Natural killer cell (primary cell): ENCODE measurements at places on chromosomes 2 and 18. TPM values are rescaled to one million over a fixed set of nuclear protein-coding genes. Genes with fewer than 3 reads are reported as not detected.

GRCh38 chr18:63831080-63831788 is 56.0 kb downstream of the SERPINB7 start:
- no peak for DNase-seq
- H3K36me3 ChIP-seq, result no peaks in the 10 kb centered on the region
- H3K4me3 ChIP-seq, result no peak overlapping the region

DNA sequence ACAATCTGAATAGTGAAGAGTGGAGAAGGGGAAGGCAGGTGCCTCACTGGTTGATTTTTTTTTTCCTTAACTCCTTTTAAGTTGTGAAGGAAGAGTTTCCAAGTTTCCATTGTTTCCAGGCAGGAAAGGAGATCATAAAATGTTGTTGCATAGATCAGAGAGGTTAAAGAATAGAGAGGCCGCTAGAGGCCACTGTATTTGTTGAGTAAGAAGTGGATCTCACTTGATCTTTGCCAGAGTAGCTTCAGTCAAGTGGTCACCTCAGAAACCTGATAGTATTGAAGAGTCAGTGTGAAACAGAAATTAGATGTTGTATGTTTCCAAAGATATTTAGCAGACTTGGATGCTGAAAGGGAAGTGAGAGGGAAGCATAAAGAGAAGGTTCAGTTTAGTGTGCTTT is 17.6 kb downstream of the CTNNA2 start:
- no peaks in the 10 kb centered on the region for H3K4me1 ChIP-seq
- no peak for DNase-seq
- H3K36me3 ChIP-seq, result no peaks in the 10 kb centered on the region
- H3K27ac ChIP-seq, result no peak overlapping the region

- no peak overlapping the region for H3K27ac ChIP-seq
- no peak for DNase-seq
- H3K36me3 ChIP-seq, result no peaks in the 10 kb centered on the region
- H3K27me3 ChIP-seq, result no peaks in the 10 kb centered on the region
- no peak overlapping the region for H3K4me3 ChIP-seq
These were observed 58.9 kb upstream of the SMAD7 start for GRCh38 chr18:49009661-49010060.

REG1B gene
- total RNA-seq, result not detected

DNA sequence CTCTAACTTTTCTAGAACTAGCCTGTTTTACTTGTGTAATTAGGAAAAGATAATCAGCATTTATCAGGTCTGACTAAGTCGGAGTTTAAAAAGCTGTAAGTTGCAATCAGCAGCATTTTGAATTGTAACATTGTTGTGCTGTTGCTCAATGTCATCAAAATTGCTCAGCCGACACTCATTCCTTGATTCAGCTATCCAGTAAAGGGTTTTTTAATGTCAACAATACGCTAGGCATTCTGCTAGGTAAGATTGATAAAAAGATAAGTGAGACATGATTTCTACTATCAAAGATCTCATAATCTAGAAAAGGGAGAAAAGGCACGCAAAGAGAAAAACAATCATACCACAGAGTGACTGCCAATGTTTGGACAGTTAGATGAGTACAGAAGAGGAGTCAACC is 327.1 kb upstream of the CDH2 start:
- H3K36me3 ChIP-seq, result no peaks in the 10 kb centered on the region
- no peak overlapping the region for H3K27ac ChIP-seq
- H3K4me3 ChIP-seq, result no peak overlapping the region
- DNase-seq, result no peak

DNA sequence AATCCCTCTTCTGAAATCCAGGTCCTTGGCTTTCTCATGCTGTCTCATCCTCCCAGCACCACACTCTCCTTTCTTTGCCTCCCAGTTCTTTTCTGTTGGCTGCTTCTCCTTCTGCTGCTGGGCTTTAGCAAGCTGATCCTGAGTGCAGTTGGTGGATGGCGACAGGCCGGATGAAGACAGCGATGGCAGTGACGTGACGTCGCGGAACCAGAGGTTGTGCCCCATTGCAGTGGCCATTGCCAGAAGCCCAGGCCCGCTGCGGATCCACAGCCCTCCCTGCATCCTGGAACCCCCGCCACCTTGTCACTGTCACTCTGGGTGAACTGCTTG is 75.2 kb downstream of the EIPR1 start:
- no peak overlapping the region for H3K27ac ChIP-seq
- H3K36me3 ChIP-seq, result no peaks in the 10 kb centered on the region
- no peak for DNase-seq
- no peak overlapping the region for H3K4me3 ChIP-seq
- peaks cover 12% of the 10 kb centered on the region for H3K4me1 ChIP-seq
- no peaks in the 10 kb centered on the region for H3K27me3 ChIP-seq

GRCh38 chr2:195648787-195649186 is 8.2 kb upstream of the SLC39A10 start:
- peaks cover 29% of the 10 kb centered on the region for H3K4me1 ChIP-seq
- no peaks in the 10 kb centered on the region for H3K36me3 ChIP-seq
- H3K27ac ChIP-seq, result peak overlapping the region; percentile 83
- DNase-seq, result no peak
- no peak overlapping the region for H3K4me3 ChIP-seq

DNA sequence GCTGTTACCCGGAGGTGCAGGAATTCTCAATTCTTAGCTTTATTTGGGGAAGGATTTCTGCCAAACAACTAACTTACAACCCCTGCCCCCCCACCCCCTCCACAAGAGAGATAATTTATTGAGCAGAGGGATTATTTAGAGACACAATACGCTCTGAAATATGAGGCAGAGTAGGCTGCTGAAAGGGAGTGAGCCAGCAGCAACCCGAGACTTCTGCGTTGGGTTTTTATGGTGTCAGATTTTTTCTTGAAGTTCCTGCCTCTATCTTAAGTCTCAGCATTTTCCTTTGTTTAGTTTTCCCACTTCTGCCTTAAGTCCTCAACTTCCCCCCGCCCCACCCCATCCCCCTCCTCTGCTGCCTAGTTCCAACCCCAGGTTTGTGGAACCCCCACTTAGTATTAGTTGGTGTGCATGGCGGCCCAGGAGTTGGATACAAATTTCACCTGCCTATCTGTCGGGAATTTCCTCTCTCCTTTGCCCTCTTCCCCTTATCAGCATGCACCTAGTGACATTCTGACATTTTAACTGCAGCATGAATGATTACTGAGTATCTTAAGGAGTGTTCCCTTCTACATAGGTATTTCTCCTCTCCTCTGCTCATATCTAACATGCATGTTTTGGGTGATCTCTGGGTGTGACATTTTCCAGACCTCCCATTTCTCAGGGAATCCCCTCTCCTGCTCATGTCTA is 1635.9 kb upstream of the LRRTM1 start:
- DNase-seq, result no peak
- H3K27ac ChIP-seq, result no peak overlapping the region
- H3K4me1 ChIP-seq, result no peaks in the 10 kb centered on the region
- no peaks in the 10 kb centered on the region for H3K36me3 ChIP-seq
- H3K27me3 ChIP-seq, result no peaks in the 10 kb centered on the region

HES6 gene
- total RNA-seq, result 11.3 TPM

NYAP2 gene
- total RNA-seq, result not detected

METTL21A gene
- total RNA-seq, result 10.1 TPM

- H3K27ac ChIP-seq, result no peak overlapping the region
- H3K27me3 ChIP-seq, result no peaks in the 10 kb centered on the region
- no peak for DNase-seq
- H3K4me3 ChIP-seq, result no peak overlapping the region
These were observed 703.1 kb upstream of the VRK2 start for GRCh38 chr2:57343391-57344006.

GRCh38 chr2:217942731-217943335 is 60.0 kb downstream of the TNS1 start:
- no peak overlapping the region for H3K27ac ChIP-seq
- no peak overlapping the region for H3K4me3 ChIP-seq
- no peaks in the 10 kb centered on the region for H3K4me1 ChIP-seq
- no peaks in the 10 kb centered on the region for H3K27me3 ChIP-seq
- DNase-seq, result no peak

HAT1 gene
- 32.7 TPM for total RNA-seq

DNA sequence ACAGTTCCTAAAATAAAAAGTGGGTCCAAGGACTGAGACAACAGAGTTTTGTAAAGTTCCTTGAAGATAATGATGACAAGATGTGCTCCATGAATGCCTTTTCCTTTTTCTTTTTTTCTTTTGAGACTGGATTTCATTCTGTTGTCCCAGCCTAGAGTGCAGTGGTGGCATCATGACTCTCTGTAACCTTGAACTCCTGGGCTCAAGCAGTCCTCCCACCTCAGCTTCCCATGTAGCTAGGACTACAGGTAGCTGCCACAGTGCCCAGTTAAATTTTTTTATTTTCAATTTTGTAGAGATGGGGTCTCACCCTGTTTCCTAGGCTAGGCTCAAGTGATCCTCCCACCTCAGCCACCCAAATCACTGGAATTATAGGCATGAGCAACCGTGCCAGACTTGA is 16.1 kb upstream of the TTC27 start:
- H3K36me3 ChIP-seq, result peaks cover 49% of the 10 kb centered on the region
- H3K4me1 ChIP-seq, result no peaks in the 10 kb centered on the region
- no peaks in the 10 kb centered on the region for H3K27me3 ChIP-seq

- no peak for DNase-seq
- H3K27ac ChIP-seq, result no peak overlapping the region
- H3K36me3 ChIP-seq, result no peaks in the 10 kb centered on the region
- no peaks in the 10 kb centered on the region for H3K27me3 ChIP-seq
- no peaks in the 10 kb centered on the region for H3K4me1 ChIP-seq
- H3K4me3 ChIP-seq, result no peak overlapping the region
These were observed 440.6 kb downstream of the FBXO15 start for GRCh38 chr18:73707035-73707434.

- DNase-seq, result no peak
- H3K27ac ChIP-seq, result no peak within 1 kb of the TSS
- peaks cover 4% of the 10 kb centered on the region for H3K4me1 ChIP-seq
- H3K4me3 ChIP-seq, result no peak within 1 kb of the TSS
- H3K27me3 ChIP-seq, result peaks cover 11% of the 10 kb centered on the region
These were observed at the start of gene COLEC12 for GRCh38 chr18:500632-501405. Gene COLEC12 (minus strand): TSS chr18:500701. CDS start chr18:500514, 187 bp downstream.

CTNNA2 gene
- not detected for total RNA-seq

DNA sequence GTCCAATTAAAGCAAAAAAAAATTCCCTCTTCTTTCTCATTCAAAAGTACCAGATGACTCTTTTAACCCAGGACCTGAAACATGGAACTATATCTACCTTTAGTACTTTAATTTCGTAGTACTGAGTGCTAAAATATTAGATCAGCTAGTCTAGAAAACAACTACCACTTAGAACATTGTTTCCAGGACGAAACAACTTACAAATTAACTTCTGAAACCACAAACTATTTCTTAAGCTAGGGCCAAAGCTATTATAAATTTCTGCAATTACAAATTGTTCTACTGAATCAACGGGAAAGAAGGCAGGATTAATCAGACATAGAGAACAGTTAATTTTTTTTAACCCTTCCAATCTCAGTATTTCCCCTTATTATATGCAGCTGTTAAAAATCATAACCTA is 39.9 kb downstream of the DARS1 start:
- peaks cover 4% of the 10 kb centered on the region for H3K36me3 ChIP-seq
- DNase-seq, result no peak
- no peaks in the 10 kb centered on the region for H3K27me3 ChIP-seq
- no peaks in the 10 kb centered on the region for H3K4me1 ChIP-seq

DNA sequence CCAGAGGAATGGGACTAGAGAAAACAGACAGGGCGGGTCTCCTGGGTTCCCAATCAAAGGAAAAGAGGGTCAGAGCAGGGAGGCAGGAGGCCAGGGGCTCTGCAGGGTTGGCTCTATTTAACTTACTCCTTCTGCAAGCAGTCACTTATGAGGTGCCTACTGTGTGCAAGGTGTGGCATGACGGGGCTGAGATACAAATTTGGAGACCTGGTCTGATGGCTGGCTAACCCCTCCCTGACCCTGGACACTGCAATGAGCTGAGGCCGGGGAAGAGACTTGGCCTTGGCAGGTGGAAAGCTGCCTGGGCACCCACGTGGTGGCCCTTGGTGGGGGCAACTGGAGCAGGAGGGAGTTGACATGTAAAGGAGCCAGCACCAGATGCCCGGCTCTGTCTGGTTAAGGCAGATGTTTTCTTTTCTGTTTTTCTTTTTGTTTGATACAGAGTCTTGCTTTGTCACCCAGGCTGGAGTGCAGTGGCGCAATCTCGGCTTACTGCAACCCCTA is 148.5 kb upstream of the GATA6 start:
- no peak for DNase-seq
- H3K27me3 ChIP-seq, result no peaks in the 10 kb centered on the region
- H3K4me1 ChIP-seq, result no peaks in the 10 kb centered on the region
- H3K27ac ChIP-seq, result no peak overlapping the region

POTEC gene
- total RNA-seq, result not detected
